ENCODE measurements at places on chromosomes 5 and 9.
A peak's percentile ranks its signal among the peaks of the same experiment; 100 is the strongest.

DNA sequence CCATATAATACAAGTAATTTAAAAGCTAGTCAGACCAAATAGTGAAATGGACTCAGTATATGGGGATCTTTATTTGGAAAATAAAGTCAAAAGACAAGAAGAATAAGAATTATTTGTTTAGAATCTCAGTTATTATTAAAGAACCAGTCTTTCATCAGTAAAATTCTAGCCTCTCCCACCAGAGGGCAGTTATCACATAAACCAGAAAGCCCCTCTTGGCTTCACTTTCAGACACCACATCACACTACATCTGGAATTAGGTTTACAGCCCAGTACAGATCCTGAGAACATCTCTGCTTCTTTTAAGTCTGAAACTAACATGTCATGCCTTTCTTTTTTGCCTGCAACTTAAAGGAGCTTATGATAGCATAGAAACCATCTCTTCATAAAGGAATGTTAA, 12.2 kb upstream of the HSPB3 start:
- DNase-seq, result no peak

DNA sequence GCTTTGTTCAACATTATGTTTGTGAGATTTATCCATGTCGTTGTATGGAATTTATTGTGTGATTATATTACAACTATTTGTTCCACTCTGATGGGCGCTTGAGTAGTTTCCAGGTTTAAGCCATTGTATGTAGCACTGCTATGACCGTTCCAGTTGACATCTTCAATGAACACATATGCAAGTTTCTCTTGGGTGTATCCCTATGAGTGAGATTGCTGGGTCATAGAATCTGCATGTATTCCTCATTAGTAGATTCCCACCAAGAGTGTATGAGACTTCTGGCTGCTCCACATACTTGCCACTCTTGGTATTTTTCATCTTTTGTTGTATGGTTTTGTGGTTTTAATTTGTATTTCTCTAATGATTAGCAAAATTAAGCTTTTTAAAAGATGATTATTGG, 22.9 kb downstream of the NUP214 start:
- no peak for DNase-seq

DNA sequence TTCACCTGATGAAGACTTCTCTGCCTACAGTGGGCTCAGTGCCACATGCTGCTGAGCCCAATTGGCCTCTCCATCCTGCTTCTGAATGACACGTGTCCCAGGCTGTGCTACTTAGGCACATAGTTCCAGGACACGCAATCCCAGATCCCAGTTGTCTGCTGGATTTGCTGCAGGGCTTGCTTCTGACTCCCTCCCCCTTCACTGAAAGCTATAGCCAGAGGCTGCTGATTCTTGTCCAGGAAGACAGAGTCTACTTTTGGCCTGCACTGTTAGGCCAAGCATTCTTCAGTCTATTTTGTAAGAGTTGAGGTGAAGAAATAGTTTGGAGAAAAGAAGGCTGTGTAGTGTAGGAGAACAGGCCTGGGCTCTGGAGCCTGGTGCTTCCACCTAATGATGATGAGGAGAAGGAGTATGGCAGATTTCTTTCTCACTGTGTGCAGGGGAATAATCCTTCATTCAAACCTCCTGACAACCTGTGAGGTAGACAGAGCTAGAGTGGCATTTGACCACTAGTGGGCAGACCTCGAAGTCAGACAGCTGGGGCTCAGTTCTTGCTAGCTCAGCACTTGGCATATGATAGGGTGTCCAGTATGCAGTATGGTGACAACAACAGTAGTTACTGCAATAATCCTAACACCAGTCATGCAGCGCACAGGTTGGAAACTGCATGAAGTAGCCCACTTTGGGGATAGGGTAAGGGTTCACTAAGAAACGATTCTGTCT, 19.5 kb upstream of the ASPN start:
- DNase-seq, result no peak

DNA sequence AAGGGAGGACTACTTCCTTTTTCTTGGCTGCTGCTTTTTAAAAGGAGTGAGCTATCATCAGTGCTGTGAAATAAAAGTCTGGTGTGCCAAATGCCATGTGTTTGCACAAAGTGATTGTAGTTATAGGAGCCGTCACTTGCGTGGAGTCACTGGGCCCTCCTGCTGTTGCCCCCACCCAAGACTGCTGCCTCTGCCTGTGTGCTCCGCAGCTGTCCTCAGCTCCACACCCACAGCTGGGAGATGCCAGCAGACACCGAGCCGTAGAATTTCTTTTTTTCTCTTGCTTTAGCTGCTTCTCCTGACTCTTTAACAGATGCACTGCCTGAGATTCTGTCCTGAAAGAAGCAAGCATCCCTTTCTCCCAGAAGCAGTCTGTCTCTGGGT, 9.8 kb upstream of the GLE1 start:
- DNase-seq, result no peak

- DNase-seq, result no peak
Observed at GRCh38 chr5:17928581-17928981, 294.3 kb downstream of the TAF11L14 start.

GRCh38 chr5:167770461-167770860, 521.0 kb upstream of the WWC1 start:
- DNase-seq, result no peak

DNA sequence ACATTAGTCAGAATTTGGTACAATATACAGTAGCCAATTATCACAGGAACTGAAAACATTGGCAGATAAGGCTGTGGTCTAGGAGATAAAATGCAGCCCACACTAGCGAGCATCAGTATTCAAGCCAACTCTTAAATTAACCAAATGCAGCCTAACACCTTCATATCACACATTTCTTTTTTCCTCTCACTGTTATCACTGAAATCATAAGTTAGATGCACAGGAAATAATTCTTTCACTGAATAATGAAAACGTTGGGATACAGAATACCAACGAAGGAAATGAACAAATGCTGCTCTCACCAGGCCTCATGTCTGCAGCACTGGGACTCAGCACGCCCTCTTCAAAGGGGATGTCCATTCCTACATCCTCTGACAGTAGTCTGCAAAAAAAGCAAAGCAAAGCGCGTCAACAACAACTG, 109.1 kb upstream of the PCA3 start:
- DNase-seq, result no peak

DNA sequence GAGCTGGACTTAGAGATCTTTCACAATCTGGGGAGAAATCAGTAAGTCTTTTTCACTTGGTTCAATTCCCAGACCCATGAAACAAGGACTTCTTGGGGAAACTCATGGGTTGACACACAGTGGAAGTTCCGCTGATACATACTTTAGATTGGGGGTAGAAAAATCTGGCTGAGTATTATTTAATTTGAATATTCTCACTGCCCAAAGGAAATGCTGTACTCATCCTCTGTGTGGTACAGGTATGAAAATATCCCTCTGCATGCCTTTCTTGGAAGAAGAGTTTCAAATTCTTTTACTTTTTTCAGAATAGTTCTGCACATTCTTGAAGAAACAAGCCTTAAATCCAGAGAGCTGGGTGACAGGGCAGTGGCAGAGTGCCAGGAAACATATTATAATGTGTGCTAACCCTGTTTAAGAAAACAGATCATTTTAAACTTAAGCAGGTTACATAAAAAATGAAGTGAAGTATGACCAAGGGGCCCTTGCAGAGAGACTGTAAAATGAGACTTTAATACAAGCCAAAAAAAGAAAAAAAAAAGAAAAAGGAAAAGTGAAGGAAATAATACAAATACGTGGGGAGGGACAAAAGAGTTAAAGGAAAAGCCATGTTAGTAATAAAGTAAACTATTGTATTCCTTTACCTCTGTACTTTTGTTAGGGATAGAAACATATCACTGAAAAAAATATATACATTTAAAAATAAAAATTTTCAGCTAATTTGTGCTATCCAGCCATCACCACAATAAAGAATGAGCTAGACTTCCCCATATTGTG, 173.4 kb upstream of the NR3C1 start:
- no peak for DNase-seq

GRCh38 chr5:17114715-17115599, 102.5 kb upstream of the BASP1 start:
- DNase-seq, result no peak

GRCh38 chr9:98944057-98944733, 488 bp downstream of the COL15A1 start:
- DNase-seq, result no peak

DNA sequence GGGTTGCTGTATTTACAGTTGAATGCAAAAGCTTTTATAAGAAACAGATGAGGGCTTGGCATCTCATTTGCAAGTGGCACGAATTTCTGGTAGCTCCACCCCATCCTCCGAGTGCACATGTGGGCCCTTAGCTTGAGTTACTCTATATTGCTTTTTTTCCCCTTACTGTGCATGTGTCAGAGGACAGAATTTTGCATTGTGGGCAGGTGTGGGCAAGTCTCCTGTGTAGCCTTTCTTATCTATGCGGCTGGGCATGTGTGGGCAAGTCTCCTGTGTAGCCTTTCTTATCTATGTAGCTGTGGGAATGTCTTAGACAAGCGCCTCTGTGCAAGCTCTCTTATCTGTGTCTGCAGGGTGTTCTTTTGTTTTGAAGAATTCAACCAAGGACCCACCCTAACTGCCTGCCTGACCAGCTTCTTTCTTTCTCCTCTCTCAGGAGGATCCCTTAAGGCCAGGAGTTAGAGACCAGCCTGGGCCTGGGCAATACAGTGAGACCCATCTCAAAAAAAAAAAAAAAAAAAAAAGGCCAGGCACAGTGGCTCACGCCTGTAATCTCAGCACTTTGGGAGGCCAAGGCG, 34.1 kb upstream of the SIL1 start:
- no peak for DNase-seq

DNA sequence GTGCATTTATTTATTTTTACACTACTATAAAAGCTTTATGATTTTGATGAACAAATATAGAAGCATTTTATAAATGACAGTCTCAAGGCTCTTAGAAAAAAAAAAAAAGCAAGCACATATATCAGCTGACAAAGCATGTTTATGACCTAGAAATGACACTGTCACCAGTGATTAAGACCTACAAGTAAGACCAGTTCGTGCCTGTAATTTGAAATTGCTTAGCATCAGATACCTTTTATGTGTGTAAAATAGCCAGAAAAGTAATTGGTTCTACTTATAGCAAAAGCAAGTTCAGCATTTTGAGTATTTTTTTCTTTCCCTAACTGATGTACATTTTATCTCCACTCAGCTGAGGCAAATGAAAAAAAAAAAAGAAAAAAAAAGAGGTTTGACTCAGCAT, 808.4 kb downstream of the CDH18 start:
- DNase-seq, result no peak

DNA sequence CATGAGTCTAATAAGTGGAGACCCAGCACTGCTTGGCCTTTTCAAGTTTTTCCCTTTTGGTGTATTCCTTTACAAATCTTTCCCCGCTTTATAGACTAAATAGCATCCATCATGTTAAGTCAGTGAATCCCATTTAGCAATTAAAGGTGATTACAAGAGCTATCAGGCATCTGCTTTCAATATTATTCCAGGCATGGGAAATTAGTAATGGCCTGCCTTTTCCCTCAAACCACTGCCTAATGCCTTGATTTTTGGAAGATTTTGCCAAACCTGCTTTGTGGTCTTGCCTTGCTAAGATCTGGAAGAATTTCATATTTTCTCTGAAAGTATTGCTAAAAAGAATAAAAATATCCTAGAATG, 102.8 kb upstream of the GNA14 start:
- DNase-seq, result no peak

DNA sequence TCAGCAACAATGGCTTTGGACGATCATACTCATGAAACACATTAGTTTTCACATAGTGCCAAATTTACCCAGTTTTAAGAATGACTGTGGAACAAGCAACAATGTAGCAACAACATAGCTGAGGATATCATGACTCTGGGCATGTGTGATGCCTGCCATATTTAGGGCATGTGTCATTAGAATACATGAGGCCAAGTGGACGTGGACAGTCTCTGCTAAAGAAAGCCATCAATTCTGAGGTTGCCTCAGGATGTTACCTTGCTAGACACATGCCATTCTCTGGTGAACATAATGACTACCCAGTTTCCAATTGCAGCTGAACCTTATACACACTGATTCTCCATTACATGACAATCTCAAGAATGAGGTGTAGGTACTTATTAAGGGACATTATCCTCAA, 103.3 kb upstream of the ADAMTS19 start:
- DNase-seq, result no peak

GRCh38 chr5:56812110-56812509, 3.2 kb upstream of the MAP3K1 start:
- no peak for DNase-seq

DNA sequence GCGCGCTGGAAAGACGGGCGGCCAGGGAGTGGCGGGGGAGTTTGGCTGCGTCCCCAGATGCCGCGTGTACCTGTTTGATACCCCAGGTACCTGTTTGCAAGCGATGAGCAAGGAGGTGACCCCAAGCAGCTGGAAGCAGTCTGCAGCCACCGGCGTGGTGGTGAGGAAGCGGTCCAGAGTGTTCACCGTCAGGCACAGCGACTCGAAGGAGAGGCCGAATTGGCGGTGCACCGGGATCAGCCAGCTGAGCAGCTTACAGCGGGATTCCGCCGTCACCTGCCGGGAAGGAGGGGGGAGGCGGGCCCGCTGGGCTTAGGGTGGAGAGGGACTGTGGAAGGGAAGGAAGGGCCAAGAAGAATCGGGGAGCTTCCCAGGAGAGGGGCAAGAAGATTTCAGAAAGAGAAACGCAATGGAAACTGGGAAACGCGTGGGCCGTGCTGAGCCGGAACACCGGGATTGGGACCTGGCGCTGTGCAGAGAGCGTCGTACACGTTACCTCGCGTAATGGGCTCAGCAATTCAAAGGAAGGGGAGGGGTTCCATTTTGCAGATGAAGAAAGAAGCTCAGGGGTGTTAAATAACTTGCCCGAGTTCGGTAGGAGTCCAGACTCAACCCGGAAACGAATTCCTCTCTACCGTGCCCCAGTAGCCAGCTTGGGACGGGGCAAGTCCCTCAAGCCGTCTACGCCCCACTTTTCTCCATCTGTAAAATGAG, 980 bp downstream of the CCNO start:
- no peak for DNase-seq

- DNase-seq, result no peak
Observed at GRCh38 chr5:128711216-128711615, 173.2 kb upstream of the FBN2 start.

- DNase-seq, result no peak
Observed at GRCh38 chr5:160792732-160793529, 59.1 kb downstream of the ATP10B start.

GRCh38 chr5:36877667-36878391, 1.3 kb downstream of the NIPBL start:
- DNase-seq, result no peak

DNA sequence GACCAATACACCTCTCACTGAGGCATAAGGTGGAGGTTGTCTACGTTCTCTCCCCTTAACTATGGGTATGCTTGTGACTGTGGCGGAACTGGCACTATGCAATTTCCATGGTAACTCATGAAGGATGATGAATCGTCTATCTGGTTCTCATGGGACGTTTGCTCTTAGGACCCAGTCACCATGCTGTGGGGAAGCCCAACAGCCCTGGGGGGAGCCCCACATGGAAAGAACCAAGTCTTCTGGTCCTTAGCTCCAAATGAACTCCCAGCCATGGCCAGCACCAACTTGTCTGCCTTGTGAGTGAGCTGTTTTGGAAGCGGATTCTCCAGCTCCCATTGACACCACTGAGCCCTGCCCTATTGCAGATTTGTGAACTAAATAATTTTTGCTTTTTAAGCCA, 188.7 kb upstream of the S1PR3 start:
- no peak for DNase-seq

GRCh38 chr5:95988877-95989276, 27.2 kb upstream of the ELL2 start:
- DNase-seq, result no peak

GRCh38 chr5:32443541-32444430, 754 bp downstream of the ZFR start:
- DNase-seq, result peak; percentile 19

Data from activated CD4-positive, CD25-positive, alpha-beta regulatory T cell treated with anti-CD3 and anti-CD28 coated beads, Interleukin-2, amount 50 U/mL, for 16 hours (primary cell).